Hematopoietic multipotent progenitor cell treated with erythropoietin and hydrocortisone succinate and interleukin-3 and kit ligand, for 17 days (in vitro differentiated cells): ENCODE measurements at places on chromosomes 4 and X.

DNA sequence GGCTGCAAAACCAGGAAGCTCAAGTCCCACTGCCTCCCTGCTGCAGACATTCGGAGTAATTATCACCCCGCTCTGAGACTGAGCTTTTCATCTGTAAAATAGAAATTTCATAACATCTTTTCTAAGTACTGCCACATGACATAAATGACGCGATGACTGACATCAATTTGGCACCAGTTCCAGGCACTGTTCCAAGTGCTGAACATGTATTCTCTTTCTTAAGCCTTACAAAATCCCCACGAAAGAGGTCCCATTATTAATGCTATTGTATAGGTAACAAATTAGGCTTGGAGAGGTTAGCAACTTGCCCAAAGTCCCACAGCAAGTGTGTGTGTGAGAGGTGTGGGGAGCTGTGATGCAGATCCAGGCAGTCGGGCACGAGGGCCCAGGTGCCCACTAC lies 56.4 kb downstream of the SLC2A9 start:
- DNase-seq = no peak

DNA sequence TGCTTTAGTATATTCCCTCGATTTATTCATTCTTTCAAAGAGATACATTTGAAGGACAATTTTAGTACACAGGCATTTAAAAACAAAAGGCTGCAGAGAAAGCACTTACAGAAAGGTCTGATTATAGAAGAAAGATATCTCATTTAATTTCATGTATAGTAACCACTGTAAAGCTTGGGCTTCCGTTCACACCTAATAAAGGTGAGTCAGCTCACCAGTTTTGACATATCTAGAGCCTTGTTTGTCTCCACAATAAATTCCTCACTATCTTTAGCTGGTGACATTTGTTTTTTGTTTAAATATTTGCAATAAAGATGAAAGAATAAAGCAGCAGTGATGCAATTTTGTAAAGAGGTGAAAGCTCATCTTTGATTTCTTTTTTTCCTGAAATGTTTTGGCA lies 1.1 kb upstream of the EPHA5 start:
- no peak for DNase-seq

GRCh38 chrX:112513154-112513553 lies 166.6 kb downstream of the LHFPL1 start:
- no peak for DNase-seq

- no peak for DNase-seq
Observed at GRCh38 chr4:23915459-23916132, 25.7 kb upstream of the PPARGC1A start.

DNA sequence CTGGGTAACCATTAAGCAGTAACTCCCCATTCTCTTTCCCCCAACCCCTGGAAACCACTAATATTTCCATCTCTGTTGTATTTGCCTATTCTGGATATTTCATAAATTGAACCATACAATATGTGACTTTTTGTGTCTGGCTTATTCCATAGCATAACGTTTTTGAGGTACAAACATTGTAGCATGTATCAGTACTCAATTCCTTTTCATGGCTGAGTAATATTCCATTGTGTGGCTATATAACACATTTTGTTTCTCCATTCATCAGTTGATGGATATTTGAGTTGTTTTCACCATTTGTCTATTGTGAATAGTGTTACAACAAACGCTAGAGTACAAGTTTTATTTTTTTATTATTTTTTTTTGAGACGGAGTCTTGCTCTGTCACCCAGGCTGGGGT lies 55.0 kb upstream of the MORC4 start:
- DNase-seq = no peak

DNA sequence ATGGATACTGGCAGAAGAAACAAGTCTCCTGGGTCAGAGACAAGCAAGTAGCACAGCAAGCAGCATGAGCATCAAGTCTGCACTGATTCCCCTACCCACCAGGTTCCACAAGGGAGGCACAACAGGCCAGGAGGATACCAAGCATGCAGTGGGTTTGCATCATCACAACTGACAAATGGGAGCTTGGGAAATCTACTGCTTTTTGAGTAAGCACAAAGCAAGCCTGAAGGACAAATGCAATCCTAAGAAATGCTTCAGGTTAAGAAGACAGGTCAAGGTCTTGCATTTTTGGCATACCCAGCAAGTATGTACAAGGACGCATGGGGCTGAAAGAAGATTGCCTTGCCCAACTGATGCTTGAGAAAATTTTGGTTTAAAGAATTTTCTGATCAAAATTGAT lies 279.6 kb downstream of the PDGFC start:
- DNase-seq = no peak

DNA sequence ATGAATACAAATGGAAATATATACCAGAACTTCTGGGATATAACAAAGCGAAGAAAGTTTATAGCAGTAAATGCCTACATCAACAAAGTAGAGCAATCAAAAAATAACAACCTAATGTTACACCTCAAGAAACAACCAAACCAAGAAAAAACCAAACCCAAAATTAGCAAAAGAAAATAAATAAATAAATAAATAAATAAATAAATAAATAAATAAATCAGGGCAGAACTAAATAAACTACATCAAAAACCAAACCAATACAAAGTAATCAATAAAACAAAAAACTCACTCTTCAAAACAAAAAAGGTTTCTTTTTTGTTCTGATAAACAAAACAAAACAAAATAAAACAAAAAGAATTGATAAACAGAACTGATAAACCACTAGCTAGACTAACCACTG lies 88.4 kb upstream of the SPIN4 start:
- no peak for DNase-seq

GRCh38 chr4:139574641-139575040 lies 18.6 kb upstream of the SETD7 start:
- no peak for DNase-seq

GRCh38 chr4:18627447-18628005 lies 606.0 kb upstream of the LCORL start:
- no peak for DNase-seq

GRCh38 chr4:66564901-66565651 lies 894.8 kb upstream of the EPHA5 start:
- DNase-seq = no peak
